ENCODE measurements at places on chromosomes 12 and 14. TPM values are rescaled to one million over a fixed set of nuclear protein-coding genes. Genes with fewer than 3 reads are reported as not detected.

The BHLHE41 gene
- total RNA-seq, result 2.7 TPM

DNA sequence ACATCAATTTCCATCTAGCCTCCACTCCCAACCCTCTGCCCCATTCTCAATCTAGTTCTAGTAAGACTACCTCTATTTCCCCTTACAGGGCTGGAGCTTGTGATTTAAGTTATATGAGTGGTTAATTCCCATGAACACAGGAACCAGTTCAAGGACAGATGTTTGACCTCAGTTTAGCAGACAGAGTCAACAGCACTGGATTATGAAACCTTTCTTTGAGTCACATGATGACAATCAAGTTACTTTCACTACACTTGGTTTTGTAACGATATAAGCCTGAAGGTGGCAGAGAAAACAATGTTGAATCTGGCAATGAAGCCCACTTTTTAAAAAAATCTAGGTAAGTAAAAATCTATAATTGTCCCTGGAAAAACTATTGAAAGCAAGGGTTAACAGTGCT lies 1646.2 kb upstream of the FLRT2 start:
- DNase-seq, result no peak

The HHIPL1 gene
- 4.3 TPM for total RNA-seq

- DNase-seq, result no peak
Measured at GRCh38 chr14:65255029-65255545, 152.8 kb upstream of the MAX start.

The RHOJ gene
- total RNA-seq, result 57.3 TPM

The MUCL1 gene
- not detected for total RNA-seq

DNA sequence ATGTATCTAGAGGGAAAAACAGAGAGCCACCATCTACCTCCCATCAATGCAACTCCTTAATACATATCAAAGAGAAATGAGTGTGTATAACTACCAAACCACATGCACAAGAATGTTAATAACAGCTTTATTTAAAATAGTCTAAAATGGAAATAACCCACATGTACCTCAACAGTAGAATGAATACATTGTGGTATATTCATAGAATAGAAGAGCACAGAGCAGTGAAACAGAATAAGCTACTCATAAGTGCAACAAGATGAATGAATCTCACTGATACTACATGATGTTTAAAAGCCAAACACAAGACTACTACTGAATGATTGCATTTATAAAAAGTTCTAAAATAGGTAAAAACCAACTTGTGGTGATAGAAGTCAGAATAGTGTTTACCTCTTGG lies 232.5 kb downstream of the BTG1 start:
- no peak for DNase-seq

GRCh38 chr12:80791863-80792262 lies 75.2 kb downstream of the MYF5 start:
- no peak for DNase-seq

DNA sequence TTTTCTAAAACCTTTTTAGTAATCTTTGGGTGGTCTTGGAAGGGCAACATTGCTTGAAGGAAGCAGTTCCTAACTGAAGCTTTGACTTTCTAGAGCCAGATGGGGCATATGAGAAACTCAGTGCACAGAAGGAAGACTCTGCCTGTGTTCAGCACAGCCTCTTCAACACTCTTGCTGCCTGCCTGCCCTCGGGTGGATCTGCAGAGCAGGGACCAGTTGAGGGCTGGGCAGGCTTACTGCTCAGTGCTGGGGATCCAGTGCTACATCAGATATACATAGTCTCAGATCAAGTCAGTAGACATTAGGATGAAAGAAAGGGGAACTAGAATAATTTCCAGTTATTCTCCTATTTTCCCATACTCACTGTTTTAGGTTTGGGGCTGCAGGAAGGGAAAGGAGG lies 29.5 kb upstream of the TMX1 start:
- DNase-seq, result no peak

DNA sequence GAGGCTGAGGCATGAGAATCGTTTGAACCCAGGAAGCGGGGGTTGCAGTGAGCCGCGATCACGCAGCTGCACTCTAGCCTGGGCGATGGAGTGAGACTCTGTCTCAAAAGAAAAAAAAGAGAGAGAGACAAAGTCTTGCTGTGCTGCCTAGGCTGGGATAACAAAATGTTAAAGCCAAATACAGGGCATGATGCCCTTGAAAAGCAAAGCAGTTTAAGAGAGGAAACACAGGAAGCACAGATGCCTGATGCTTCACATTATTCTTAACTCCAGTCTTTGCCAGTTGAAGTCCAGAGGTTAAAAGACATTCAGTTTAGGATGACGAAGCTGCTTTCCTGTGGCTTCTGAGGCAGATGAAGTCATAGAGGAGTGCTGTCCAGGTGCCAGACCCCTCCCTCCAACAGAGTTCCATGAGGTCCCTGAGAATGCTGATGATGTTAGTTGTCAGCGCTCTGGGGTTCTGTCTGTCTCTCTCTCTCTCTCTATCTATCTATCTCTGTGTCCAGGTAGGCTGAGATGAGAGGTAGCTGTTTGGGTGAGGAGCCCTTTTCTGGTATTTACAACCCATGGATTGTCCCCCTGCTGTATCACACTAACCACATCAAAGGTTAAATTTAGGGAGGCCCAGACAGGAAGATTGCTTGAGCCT lies 4.9 kb upstream of the MRPL52 start:
- DNase-seq, result peak; percentile 67

GRCh38 chr12:132338781-132339180 lies 9.4 kb upstream of the GALNT9 start:
- no peak for DNase-seq

DNA sequence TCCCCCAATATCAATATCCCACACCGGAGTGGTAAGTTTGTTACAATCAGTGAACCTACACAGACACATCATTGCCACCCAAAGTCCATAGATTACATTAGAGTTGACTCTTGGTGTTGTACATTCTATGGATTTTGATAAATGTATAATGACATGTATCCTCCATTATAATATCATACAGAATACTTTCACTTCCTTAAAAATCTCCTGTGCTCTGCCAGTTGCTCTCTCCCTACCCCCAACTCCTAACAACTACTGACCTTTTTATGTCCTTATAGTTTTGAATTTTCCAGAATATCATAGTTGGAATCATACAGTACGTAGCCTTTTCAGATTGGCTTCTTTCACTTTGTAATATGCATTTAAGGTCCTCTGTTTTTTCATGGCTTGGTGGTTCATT lies 48.4 kb downstream of the SLC4A8 start:
- DNase-seq, result no peak

GRCh38 chr12:92143686-92144630 lies 1.7 kb downstream of the BTG1 start:
- DNase-seq, result peak; percentile 81

GRCh38 chr14:93969082-93969828 lies 7.1 kb downstream of the ASB2 start:
- no peak for DNase-seq

The B4GALNT3 gene
- 0.44 TPM for total RNA-seq

- DNase-seq, result no peak
Measured at GRCh38 chr14:34055157-34055950, 104.5 kb upstream of the EGLN3 start.

- DNase-seq, result no peak
Measured at GRCh38 chr12:109541413-109541726, 31.9 kb downstream of the MMAB start.

The TMEM63C gene
- 0.35 TPM for total RNA-seq

DNA sequence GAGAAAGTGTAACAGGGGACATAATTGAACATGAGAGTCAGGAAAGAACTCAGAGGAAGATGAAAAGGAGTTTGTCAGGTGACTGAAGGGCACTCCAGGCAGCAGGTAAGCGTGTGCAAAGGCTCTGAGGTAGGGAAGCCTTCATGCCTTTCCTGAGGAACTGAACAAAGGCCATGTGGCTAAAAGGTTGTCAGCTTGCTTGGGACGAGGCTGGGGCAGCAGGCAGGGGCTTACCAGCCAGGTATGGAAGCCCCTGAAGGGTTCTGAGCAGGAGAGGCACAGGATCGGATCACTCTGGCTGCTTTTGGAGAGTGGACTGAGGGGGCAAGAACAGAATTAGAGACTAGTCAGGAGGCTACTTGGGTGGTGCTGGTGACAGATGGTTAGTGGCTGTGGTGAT lies 5.2 kb downstream of the LPCAT3 start:
- no peak for DNase-seq

The SOAT2 gene
- not detected for total RNA-seq

DNA sequence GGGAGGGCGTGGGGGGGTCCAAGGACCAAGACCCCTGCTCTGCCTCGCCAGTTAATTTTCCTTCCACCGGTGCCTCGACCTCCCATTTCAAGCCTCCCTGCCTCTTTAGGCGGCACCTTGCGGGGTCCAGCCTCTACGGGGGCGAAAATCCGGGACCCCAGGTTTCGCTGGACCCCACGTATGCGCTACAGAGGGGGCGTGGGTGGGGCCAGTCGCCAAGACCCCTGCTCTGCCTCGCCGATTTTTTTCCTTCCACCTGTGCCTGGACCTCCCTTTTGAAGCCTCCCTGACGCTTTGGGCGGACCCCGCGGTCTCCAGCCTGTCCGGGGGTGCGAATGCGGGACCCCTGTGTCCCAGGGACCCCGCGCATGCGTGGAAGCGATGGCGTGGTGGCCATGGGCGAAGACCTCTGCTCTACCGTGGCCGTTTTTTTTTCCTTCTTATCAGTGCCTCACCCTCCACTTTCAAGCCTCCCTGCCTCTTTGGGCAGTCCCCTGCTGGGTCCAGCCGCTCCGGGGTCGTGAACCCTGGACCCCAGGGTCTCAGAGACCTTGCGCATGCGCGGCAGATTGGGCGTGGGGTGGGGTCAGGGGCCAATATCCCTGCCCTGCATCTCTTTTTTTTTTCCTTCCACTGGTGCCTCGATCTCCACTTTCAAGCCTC lies 324.2 kb downstream of the ALG10 start:
- no peak for DNase-seq

- DNase-seq, result peak; percentile 90
Measured at GRCh38 chr14:53890611-53891101, 66.0 kb downstream of the BMP4 start.

The BCL11B gene
- total RNA-seq, result not detected

- DNase-seq, result no peak
Measured at GRCh38 chr14:61145034-61145902, 135.9 kb downstream of the TMEM30B start.

DNA sequence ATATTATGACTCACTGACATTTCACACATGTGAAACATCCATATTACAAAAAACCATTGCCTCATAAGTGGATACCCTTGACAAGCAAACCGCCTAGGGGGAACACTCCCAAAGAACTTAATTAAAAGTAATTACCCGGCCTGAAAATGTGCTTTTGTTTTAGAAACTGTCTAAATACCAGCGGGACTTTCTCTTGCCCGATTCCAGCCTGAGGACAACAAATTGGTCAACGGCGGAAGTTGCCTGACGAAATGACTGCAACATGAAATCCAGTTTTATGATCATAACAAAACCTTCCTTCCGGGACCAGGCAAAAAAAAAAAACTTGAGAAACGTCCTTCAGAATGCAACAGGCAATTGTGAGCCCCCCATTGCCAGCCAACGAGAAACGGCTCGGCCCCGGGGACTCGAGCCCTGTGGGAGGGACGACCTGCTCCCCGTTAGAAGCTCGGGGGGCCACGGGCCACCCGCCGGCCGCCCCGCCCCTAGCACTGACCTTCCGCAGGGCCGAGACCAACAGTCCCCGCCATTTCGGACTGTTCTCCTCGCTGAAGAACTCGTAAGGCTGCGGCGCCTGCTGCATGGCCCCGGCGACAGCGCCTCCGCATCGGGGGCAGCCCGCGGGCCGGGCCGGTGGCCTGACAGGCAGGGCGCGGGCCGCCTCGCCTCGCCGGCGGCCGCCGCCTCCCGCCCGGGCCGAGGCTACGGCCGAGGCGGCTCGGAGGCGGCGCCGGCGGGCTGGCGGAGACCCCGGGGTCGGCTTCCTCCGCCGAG lies 490 bp downstream of the SOS2 start:
- no peak for DNase-seq

DNA sequence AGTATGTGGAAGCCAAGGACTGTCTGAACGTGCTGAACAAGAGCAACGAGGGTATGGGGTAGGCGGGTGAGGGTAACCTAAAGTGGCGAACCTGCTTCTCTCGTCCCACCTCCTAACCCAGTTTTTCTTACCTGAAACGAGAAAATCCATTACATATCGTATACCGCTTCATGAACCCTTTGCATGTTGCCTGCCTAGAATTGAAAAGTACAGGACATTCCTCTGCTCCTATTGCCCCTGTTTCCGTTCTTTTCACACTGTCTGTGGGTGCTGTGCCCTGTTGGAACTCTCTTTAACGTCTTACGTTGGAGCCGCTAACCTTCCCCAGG lies 513 bp downstream of the PFDN5 start:
- no peak for DNase-seq

- no peak for DNase-seq
Measured at GRCh38 chr14:98218218-98218617, 1053.8 kb downstream of the BCL11B start.

DNA sequence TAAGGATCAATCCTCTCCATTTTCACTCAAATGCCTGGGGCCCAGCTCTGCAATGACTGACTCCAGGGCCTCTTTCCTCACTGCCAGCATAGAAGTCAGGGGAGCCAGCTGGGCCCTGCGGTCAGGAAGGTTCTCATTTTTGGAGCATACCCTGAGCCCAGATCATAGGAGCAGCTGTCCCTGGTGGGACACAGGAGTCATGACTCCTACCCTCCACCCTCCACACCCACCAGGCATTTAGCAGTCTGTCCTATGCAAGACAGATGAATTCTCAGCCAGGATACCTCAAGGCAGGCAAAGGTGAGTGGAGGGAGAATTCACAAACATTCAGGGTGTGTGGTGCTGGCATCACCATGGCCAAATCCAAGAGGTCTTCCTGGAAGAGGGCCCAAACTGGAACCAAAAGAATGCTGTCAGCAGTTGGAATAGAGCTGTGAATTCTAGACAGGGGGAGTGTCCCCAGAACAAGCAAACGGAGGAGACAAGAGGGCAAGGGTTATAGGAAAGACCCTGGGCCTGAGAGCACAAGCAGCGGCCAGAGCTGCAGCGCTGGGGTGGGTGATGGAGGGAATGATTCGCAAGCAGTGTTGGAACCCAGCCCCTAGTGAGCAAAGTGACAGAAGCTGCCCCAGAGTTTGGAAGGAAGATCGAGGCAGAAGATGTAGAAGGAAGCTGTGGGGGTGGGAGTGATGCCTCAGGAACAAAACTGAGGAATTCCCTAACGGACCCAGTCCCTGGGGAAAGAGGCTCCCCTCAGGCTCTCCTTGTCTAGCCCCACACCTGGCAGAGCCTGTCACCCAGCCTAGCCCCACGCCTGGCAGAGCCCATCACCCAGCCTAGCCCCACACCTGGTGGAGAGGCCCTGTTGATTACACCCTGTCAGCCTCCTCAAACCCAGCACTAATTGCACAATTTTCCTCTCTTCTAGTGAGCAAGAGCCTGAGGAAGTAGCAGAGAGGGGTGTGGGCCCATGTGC lies 4.5 kb upstream of the REM2 start:
- DNase-seq, result no peak

The TAS2R42 gene
- not detected for total RNA-seq

- no peak for DNase-seq
Measured at GRCh38 chr14:26276757-26277156, 321.1 kb downstream of the NOVA1 start.

- DNase-seq, result no peak
Measured at GRCh38 chr12:47029903-47030302, 49.5 kb upstream of the PCED1B start.

- DNase-seq, result no peak
Measured at GRCh38 chr12:132057691-132058090, 86.4 kb downstream of the DDX51 start.

The GZMB gene
- total RNA-seq, result not detected

Data from glomerular endothelial cell (primary cell).